Stimulated activated CD4-positive, alpha-beta T cell treated with anti-CD3 and anti-CD28 coated beads, Interleukin-2, amount 100 ng/mL, for 4 hours (primary cell): ENCODE measurements at places on chromosomes 2 and 18.

- peak; percentile 9 for DNase-seq
These were observed 64.9 kb upstream of the OTOS start for GRCh38 chr2:240205348-240205747.

DNA sequence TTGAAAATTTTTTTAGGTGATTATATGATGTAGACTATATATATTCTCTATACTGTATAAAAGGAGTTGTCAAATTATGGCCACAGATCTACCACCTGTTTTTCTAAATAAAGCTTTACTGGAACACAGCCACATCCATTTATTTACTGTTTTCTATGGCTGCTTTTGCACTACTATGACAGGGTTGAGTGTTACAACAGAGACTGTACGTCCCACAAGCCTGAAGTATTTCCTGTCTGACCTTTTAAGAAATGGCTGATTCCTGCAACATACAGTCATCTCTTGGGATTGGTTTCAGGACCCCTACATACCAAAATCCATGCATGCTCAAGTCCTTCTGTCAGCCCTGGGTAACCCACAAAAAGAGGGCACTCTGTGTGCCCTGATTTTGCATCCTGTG is 508.3 kb downstream of the TSN start:
- no peak for DNase-seq

DNA sequence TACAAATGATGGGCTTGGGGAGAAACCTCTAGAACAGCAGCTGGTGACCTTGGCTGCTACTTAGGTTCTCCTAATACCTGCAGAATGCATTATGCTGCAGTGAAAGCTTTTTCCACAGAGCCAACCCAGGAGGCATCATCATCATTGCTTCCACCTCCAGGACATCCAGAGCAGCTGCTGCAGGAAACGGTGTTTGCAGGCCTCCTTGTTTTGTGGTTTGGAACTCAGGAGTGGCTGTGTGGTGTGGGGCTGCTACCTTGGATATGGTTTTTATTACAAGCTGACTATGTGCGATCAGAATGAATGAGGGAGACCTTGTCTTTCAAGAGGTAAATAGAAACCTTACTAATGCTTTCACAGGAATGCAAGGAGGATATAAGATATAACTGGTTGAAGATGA is 82.9 kb upstream of the MCFD2 start:
- no peak for DNase-seq

DNA sequence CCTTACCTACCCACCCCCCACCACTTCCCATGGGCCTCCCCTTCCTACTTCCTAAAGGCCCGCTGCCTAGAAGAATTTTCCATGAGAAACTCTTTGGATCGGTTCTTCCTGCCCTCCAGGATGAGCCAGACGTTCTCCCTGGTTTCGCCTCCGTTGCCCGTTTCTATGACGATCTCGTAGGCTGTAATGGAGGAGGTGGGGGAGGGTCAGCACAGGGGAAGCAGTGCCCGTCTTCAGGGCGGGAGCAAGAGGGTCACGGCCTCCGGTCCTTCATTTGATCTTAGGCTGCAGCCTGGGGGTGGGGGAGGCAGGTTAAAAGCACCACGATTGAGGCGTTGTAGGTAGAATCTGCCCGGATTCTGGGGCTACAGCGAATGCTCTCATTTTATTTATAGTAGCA is 172.0 kb downstream of the LOXHD1 start:
- DNase-seq = no peak

- no peak for DNase-seq
These were observed 31.9 kb downstream of the ACKR3 start for GRCh38 chr2:236601316-236602202.

DNA sequence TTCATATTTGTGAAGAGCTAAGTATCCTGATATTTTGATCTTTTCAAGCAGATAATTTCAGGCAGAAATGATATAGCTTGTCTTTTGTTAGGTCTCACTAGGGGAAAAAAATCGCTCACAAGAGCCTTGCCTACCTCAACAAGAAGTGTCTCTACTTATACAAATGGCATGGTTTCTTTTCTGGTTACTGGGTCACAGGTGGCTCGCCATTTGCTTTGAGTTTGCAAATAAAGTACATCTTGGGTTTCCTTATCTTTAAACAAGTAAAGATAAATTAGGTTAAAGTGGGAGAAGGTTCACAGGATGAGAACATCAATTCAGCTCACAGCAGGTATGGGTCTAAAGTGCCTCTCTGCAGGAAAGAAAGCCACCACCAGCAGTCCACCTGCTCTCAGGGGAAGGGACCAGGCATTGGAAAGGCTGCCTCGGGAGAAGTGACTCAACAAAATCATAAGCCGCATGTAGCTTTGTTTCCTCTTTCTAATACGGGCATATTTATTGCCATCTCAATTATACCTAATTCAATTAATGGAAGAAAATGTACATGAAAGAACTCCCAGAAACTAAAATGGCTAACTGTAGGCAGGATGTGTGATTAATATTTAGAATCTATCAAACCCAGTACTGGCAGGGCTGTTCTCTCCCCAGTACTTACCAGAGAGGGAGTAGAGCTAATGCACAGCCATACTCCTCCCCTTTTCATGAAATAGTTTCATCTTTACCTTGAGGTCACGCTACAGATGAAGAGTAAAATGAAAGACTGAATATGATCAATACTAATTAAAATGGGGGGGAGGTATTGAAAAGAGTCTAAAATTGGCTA is 28.3 kb downstream of the CDC42EP3 start:
- DNase-seq = no peak

DNA sequence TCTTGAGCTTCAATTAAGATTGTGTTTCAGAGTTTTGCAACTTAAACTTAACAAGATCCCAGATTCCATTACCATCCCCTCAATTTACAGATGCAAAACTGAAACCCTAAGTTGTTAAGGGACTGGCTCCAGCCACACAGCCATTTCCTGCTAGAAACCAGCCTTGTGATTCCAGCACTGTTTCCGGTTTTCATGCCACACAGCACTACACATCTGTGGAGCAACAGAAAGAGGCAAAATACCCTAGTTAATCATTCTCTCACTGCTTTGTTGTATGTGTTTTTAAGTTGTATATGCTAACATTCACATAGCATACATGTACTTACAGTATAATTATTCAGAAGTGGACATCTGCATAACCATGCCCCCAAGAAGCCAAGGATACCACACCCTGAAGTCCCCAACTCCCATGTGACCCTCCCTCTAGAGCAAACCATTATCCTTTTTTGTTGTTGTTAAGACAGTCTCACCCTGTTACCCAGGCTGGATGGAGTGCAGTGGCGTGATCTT is 87.4 kb downstream of the MYO5B start:
- no peak for DNase-seq

DNA sequence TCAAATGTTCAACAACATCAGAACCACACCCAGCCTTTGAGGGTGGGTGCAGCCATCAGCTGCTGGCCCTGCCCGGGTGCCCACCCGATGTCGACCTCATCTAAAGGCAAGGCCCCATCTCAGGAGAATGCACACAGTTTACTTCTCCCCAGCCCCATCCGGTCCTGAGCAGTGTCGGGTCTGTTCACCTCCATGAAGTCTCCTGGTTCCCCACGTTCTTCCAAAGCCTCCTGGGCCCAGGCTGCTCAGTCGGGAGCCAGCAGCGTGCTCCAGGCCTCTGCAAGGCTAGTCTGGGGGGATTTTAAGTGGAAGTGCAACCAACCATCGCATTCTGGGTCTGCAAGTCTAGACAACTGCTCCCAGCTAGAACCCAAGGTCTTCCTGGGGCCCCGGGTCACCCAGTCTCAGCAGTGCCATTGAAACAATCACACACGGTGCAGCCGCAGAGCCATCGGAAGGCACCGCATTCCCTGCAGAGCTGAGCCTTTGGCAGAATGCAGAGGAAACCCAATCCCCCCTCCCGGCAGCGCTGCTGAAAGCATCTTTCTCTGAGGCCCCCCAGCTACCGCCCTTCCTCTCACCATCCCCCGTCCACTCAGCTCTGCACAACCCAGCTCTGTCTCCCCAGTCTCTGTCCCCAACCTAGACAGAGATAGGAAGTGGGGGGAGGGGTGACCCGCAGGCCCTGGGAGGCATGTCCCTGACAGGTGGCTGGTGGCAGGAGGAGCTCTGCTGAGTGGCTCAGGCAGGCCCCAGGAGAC is 8.5 kb downstream of the ESPNL start:
- DNase-seq = no peak
